ENCODE measurements at places on chromosomes 1 and 21.

GRCh38 chr1:85314726-85315125 lies 38.3 kb upstream of the BCL10 start:
- no peak for DNase-seq

- DNase-seq: no peak
Observed at GRCh38 chr1:216626394-216627067, 96.7 kb downstream of the ESRRG start.

DNA sequence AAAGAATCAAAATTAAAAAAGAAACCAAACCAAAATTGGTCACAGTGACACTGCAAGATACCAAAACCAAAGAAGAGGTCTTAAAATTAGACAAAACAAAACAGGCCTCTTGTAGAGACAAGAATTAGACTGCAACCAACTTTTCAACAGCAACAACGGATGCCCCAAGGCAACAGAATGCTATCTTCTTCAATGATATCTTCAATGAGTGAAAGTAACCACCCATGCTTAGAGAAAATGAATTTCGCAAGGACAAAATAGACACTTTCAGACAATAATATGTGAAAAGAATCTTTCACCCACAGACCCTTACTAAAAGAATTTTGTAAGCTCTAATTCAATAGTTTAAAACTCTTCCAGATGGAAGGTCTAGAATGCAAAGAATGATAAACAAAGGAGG lies 41.7 kb downstream of the USP48 start:
- DNase-seq: no peak

GRCh38 chr1:235817101-235817728 lies 49.5 kb downstream of the LYST start:
- no peak for DNase-seq

- DNase-seq: no peak
Observed at GRCh38 chr1:221074332-221074731, 195.1 kb downstream of the HLX start.

Measured in left hindlimb (tissue), 1 donor.